NCI-H345 (cell line): ENCODE measurements at places on chromosomes 11 and 22.
A peak's percentile ranks its signal among the peaks of the same experiment; 100 is the strongest.

DNA sequence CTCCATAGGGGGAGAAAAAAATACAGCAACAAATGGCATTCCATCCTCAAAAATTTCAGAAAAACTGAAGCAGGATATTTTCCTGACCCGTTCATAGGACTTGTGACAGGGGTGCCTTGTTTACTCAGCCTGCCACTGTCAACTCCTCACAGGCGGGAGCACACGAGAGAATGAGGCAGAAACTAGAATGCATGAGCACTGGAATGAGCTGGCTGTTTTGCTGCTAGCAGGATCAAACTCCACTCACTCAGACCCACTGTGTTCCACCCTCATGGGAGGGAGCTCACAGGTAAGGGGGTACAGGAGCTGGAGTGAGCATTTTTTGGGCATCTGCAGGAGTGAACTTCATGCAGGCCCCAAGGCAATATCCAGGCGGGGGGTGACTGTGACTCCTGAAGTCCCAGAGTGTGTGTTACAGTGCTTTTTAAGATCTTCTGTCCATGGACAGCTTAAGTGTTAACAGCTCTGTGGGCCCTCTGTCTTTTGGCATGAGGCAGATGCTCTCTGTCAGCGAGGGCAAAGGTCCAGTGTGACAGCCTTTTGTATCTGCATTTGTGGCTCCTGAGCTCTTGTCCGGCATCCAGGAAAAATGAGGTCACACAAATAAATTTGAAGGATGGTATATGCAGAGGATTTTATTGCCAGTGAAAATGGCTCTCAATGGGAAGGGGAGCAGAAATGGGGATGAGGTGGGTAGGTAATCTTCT, 905.7 kb upstream of the TENM4 start:
- DNase-seq = no peak

GRCh38 chr22:49719046-49719445, 108.6 kb downstream of the BRD1 start:
- DNase-seq = no peak

DNA sequence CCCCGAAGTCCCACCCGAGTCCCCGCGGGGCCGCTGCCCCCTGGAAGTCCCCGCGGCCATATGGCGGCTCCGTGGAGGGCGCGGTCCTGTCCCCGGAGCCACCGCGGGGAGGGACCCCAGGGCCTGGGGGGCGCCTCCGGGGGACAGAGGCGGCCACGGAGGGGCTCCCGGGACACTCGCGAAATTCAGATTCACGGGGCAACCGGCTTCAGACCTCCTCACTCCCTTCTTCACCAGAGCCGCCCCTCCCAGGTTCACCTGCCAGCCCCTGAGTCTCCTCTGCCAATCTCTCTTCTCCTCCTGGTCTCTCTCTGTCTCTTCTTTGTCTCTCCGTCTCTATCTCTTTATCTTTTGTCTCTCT, 28.2 kb upstream of the TOLLIP start:
- DNase-seq = no peak

DNA sequence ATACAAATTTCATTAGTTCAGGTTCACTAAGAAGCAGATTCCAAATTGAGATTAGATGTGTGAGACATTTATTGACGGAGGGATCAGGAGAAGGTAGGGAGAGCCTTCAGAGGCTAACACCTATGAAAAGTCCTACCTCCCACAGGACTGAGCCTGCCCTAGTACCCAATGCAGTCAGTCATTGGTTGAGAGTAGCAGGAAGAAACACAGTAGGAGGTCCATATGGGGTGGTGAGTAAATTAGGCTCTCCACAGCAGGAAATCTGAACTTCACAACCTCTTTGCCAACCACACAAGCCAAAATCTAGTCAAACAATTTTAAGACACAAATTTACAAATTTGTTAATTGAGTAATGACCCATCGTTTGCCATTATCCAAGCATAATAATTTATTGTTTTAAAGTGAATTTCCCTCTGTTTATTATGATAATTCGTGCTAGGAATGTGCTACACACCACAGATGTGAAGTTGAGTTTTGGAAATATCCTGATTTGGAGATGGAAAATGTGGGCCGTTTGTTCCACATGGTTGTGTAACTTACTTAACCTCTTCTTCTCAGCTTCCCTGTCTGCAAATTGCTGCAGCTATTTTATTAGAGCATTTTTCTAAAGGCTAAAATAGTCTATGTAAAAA, 542.1 kb downstream of the ETS1 start:
- DNase-seq = no peak

DNA sequence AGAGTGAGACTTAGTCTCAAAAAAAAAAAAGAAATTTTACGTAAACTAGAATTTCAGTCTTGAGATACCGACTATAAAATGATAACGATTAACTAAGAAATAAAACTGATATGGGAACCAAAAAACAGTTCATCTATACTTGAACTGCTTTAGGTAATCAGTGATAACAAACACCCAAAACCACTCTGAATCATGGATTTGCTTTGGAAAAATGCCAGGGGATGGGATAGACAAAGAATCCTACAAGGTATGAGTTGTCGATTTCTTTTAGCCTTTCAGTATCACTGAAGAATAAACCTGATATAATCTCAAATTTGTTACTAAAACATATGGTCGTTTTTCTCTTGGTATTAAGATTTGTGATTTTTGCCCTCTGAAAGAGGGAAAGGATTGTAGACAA, 13.7 kb downstream of the CSTF3 start:
- peak; percentile 31 for DNase-seq

GRCh38 chr11:78290293-78291176, 101.8 kb downstream of the USP35 start:
- DNase-seq = no peak

GRCh38 chr11:65931773-65932557, 12.7 kb downstream of the DRAP1 start:
- no peak for DNase-seq

GRCh38 chr11:101363706-101364275, 220.0 kb downstream of the TRPC6 start:
- no peak for DNase-seq

- no peak for DNase-seq
These were observed 33.8 kb downstream of the ZC3H7B start for GRCh38 chr22:41334951-41335635.

DNA sequence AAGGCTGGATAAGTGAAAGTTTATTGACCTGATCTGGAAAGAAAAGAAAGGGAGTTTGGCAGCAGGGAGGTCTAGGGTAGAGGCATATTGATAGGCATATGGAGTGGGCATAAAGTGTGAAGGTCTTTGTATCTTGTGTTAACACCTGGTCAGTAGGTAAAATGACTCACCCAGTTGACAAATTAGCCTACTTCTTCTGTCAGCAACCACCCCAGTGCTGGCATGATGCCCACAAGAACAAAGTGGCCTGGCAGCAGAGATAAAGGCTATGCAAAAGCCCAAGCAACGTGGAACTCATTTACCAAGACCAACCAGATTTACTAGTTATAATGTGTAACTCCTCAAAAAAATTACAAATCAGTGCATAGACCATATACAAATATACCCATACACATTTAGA, 4.9 kb downstream of the OR10A3 start:
- peak; percentile 26 for DNase-seq

DNA sequence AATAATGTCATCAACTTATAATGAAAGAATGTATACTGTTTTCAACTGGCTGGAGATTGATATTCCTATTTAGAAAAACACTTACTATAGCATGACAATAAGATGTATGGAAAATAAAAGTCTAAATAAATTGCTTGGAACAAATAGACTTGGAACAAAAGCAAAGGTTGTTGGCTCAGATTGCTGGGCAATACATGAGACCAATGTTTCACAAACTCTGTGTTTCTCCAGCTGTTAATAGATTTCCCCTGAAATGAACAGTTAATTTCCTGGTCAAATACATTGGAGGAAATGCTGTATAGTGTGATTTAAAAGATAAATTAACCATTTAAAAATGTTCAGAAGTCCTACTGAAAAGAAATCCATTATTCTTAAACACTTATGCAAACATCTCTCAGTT, 40.1 kb upstream of the CTSC start:
- DNase-seq = no peak

- DNase-seq = peak; percentile 89
These were observed 925 bp upstream of the KCNJ11 start for GRCh38 chr11:17389211-17389956.

GRCh38 chr11:1406571-1407485, 17.1 kb downstream of the BRSK2 start:
- no peak for DNase-seq

GRCh38 chr11:123942413-123942812, 1.2 kb downstream of the OR6T1 start:
- DNase-seq = no peak

GRCh38 chr11:79439410-79439885, 1.4 kb downstream of the TENM4 start:
- peak; percentile 43 for DNase-seq

DNA sequence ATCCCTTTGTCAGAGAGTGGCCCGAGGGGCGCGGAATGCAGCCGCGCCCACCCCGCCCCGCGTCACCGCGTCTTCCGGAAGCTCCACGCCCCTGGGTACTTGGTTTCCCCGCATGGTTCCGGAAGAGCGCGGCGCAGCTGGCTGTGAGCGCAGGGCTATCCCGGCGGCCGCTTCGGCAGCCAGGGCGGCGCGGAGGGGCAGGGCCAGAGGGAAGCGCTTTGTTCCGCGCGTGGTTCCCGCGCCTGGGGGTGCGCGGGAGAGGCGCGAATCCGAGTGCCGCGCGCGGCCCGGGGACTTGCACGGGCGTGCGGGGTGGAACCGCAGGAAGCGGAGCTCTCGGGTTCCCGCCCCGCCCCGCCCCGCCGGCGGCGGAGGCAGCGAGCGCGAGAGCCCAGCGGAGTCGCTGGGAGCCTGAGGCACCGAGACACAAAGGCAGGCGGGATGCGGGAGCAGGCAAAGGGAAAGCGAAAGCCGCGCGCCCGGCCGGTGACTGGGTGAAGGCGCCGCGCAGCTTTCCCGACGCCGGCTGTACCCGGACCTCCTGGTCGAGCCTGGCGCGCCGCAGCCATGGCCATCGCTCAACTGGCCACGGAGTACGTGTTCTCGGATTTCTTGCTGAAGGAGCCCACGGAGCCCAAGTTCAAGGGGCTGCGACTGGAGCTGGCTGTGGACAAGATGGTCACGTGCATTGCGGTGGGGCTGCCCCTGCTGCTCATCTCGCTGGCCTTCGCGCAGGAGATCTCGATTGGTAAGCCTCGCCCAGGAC, at the start of gene PANX1:
PANX1 (plus strand) TSS at position 96 of the 766 bp plus-strand sequence; CDS start at position 568, 472 bp downstream.
- peak; percentile 92 for DNase-seq

- DNase-seq = no peak
These were observed 71.2 kb downstream of the KIRREL3 start for GRCh38 chr11:126929179-126930061.

- DNase-seq = no peak
These were observed 34.4 kb downstream of the TNRC6B start for GRCh38 chr22:40212121-40212520.

GRCh38 chr11:114058026-114058706, 1.3 kb upstream of the ZBTB16 start:
- DNase-seq = no peak

- no peak for DNase-seq
These were observed 71.7 kb downstream of the DEPDC5 start for GRCh38 chr22:31825513-31825912.

GRCh38 chr11:36400766-36401455, 104.8 kb downstream of the PRR5L start:
- no peak for DNase-seq

- DNase-seq = no peak
These were observed 271.8 kb upstream of the PLET1 start for GRCh38 chr11:112532506-112532905.

- DNase-seq = no peak
These were observed 40.5 kb downstream of the NAT10 start for GRCh38 chr11:34145847-34146381.

- DNase-seq = no peak
These were observed 69.8 kb upstream of the KCNQ1OT1 start for GRCh38 chr11:2769409-2770095.

GRCh38 chr11:57649826-57650738, at the start of gene YPEL4:
TSS of gene YPEL4 (minus strand) at chr11:57649912. CDS start at chr11:57647107, 2,805 bp downstream.
- DNase-seq = peak; percentile 47

- no peak for DNase-seq
These were observed 46.2 kb downstream of the HIRA start for GRCh38 chr22:19385221-19385906.

DNA sequence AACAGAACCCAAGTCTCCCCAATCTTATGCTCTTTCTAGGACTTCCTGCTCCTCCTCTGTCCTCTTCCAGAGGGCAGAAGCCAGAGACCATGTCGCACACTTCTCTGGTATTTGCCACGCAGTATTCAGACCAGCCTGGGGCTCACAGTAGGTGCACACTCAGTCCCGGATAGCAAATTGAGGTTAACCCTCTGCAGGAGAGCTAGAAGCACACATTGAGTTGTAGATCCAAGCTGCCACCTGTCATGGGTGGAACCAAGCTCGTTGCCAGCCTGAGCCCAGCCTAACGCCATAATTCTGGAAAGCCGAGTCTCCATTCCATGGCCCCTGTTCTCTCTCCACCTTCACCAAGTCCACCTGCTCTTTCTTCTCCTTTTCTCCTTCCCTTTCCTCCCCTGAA, 562.1 kb downstream of the BUD13 start:
- DNase-seq = no peak

- no peak for DNase-seq
These were observed 46.3 kb upstream of the SLC22A25 start for GRCh38 chr11:63289658-63290057.

DNA sequence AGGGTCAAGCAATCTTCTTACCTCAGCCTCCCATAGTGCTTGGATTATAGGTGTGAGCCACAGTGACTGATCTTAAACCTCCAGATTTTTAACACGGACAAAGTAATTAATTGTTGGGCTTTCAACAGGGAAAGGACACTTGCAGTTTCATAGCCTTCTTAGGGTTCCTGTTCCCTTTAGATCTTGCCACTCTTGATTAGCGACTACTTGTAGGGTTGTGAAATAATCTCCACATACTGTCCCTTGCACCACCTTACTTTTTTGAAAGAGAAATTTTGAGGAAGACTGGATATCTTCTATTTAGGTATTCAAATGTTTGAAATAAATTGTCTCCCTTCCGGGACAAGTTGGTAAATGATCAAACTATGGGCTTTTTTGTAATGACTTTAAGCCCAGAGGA, 7.6 kb downstream of the MS4A4E start:
- DNase-seq = no peak

DNA sequence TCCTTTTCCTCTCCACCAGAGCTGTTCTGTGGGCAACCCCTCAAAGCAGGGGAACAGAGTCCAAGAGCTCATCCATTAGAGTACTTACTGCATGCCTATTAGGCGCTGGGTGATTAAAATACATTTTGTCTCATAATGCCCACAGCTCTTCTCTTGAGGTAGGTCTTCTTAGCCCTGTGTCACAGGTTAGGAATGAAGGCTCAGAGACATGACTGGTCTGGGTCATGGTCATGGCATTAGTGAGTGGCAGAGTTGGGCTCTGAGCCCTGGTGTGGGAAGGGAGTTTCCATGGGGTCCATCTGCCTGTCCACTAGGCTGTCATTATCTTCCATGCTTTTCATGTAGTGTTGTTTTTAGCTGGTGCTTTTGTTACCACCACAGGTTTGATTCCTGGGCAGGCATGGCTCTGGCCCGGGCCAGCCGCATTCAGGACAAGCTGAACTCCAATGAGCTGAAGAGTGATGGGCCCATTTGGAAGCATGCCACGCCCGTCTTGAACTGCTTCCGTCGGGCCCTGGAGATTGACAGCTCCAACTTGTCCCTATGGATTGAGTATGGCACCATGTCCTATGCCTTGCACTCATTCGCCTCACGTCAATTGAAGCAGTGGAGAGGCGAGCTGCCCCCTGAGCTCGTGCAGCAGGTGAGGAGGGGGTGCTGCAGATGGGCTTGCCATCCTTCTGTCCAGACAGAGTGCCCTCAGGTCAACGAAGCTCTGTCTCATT, 76.1 kb downstream of the CABIN1 start:
- no peak for DNase-seq

- no peak for DNase-seq
These were observed 10.3 kb downstream of the PRDM11 start for GRCh38 chr11:45156741-45157140.

GRCh38 chr11:35618497-35619115, 346 bp downstream of the FJX1 start:
- no peak for DNase-seq
